Mesenteric fat pad (tissue), 1 donor: ENCODE measurements at places on chromosomes 16 and 17. TPM values are rescaled to one million over a fixed set of nuclear protein-coding genes. Genes with fewer than 3 reads are reported as not detected.

PERCC1 gene
- 0.35 TPM for total RNA-seq

ACAP1 gene
- 18.8 TPM for total RNA-seq

ZNF287 gene
- 6.6 TPM for total RNA-seq

DNA sequence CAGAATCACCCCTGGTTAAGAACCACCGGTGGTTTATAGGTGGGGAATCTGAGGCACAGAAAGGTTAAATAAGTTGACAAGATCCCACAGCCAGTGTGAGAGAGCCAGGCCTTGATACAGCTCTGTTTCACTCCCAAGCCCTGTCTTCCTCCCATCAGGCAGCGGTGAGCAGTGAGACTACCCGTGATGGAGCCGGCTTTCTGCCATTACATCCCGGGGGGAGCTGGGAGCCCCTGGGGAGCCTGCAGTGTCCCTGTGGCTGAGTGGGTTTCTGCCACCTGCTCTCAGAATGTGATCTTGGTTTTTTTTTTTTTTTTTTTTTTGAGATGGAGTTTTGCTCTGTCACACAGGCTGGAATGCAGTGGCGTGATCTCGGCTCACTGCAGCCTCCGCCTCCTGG is 66.4 kb downstream of the ABCC1 start:
- DNase-seq, result no peak

DNA sequence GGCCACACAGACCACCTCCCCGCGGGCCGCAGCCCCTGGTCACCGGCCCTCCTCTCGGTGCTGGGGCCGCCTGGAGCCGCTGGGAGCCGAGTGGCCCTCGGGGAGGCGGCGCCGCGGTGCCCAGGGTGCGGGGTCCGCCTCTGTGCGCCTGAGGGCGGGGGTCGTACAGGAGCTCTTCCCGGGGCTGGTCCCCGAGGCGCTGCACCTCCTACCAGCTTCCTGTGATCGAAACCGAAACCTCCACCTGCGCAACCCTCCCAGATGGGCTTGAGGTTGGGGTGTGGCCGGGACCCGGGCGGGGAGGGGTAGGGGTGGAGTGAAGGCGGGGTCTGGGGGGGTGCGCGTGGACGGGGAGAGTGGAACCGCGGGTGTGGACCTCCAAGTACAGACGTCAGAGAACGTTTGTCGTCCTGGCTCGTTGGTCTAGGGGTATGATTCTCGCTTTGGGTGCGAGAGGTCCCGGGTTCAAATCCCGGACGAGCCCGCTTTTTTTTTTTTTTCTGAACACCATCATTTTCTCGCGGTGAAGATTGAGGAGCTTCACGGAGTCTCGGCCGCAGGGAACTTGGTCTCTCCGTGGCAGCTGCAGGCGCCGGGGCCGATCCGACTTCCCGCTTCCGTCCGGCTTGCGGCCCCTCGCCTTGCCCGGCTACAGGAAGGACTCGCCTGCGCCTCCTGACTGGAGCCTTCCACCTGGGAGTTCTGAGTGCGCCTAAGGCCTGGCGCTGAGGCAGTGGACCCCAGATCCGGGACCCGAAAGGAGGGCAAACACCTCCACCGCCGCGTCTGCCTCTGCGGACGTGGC is 23.9 kb downstream of the ZNF213 start:
- peak; percentile 95 for DNase-seq

DNA sequence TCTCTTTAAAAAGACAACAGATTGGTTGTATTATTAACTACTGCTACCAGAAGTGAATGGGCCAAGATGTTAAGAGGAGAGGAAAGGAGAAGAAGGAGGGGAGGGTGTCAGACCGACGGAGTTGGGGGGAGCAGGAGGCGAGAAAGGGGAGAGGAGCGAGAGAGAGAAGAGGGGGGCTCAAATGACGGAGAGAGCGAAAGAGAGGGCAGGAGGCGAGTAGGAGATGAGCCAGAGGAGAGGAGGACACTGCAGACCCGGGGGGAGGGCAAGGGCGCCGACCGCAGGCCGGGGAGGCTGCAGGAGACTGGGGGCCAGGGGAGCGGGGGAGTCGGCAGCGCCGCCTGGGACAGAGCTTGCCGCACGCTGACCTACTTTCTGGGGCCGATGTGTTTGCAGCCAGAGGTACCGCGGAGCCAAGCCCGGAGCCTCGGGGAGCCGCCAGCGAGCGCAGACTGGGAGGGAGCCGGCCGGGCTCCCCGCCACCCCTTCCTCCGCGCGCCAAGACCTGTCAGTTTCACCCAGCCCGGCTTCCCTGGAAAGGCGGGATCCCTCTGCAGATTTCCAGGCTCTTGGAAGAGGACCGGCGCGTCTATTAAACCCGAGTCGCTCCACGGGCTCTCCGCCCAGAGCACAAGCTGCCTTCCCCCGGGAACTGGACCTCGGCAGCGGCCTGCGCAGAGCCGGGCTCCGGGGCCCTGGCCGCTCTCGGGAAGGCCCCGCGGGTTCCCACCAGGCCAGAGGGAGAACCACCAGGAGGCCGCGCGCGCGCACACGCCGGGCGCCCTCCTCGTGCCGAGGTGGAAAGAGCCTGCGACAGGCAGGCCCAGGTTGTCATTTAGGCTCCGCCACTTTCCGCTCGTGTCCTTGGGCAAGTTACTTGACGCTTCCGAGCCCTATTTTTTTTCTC is 74.6 kb downstream of the CMC2 start:
- DNase-seq, result no peak

- no peak for DNase-seq
Measured at GRCh38 chr17:61467416-61468262, 15.4 kb downstream of the TBX4 start.

DNA sequence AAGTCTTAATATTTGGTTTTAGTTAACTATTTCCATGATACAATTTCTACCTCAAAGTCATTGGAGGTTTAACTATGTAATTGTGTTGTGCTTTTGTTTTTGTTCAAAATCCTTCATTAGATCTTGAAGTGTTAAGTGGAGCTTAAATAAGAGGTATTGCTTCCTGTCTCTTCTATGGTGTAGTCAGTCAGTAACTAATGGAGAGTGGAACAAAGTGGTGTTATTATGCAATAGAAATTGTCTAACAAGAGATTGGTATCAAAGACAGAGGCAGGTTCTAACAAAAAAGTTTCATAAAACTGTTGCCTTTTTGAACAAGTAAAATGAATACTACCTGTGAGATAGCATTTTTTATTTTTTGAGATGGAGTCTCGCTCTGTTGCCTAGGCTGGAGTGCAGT is 45.2 kb downstream of the GRB7 start:
- DNase-seq, result no peak

GRCh38 chr17:80827646-80828643 is 163.7 kb upstream of the CHMP6 start:
- DNase-seq, result peak; percentile 81

DNA sequence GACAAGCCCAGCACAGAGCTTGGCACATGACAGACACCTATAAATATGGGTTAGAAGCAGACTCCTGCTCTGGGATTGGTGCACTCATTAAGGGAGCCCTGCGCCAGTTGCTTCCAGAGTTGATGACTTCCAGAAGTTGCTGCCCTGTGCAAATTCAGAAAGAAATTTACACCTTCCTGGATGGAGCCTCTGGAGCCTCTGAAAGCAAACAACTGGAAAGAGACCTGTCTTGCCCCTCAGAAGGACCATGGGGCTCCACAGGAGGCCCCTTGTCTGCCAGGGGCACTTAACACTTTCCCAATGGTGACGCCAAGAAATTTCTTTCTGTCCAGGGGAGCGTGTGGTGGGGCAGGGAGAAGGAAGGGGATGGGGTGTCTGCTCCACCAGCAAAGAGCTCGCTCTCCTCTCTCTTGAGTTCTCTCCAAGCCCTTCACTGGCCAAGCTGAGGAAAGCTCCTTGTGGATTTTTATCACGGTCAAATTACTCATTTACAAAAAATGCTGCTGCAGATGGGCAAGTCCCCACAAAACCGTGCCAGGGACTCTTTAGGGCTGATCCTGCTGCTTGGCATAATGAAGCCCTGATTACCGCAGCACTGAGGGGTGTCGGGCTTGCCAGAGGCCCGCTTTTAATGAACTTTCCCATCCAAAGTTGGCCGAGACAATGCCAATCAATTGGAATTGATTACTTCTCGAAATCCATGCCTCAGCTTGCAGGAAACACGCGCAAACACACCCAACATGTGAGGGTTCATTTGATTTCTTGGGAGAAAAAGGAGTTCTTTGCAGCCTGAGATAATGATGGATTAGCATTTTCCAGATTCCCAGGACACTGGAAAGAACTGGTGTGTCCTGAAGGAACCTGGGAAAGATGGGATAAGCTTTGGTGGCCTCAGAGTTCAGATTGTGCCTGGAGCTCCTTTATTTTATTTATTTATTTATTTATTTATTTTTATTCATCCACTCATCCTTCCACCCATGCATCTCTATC is 583.6 kb upstream of the CDH5 start:
- DNase-seq, result no peak

- no peak for DNase-seq
Measured at GRCh38 chr16:73998707-73999106, 297.9 kb upstream of the PSMD7 start.
